T-helper 22 cell (primary cell): ENCODE measurements at places on chromosomes 13 and 19.

DNA sequence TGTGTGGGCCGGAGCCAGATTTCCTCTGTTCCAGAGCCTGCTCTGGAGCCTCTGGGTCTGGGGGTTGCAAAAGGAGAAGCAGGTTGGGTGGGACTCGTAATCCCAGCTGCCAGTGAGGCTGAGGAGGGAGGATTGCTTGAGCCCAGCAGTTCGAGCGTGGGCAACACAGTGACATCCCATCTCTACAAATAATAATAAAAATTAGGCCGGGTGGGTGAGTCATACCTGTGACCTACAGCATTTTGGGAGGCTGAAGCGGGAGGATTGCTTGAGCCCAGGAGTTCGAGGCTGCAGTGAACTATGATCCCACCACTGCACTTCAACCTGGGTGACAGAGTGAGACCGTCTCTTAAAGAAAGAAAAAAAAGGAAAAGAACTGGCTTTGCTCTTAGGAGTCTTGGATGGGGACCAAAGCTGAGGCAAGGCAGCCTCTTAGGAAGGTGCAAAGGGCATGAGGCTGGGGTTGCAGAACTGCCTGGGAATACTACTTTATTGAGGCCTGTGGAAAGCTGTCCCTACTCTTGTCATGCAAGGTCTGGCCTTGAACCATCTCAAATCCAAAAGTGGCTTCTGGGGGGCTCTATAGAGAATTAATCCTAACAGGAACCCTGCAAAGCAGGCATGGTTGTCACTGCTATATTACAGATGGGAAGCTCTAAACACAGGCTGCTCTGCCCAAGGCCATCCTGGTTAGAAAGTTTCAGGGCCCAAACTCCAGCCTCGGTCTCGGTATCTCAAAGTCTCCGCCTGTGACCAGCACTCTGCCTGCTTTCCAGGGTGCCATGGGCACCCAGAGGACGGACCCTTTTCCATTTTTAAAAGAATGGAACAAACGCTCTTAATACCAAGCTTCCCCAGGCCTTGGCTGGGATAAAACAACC lies 880 bp upstream of the C19orf12 start:
- DNase-seq, result no peak

DNA sequence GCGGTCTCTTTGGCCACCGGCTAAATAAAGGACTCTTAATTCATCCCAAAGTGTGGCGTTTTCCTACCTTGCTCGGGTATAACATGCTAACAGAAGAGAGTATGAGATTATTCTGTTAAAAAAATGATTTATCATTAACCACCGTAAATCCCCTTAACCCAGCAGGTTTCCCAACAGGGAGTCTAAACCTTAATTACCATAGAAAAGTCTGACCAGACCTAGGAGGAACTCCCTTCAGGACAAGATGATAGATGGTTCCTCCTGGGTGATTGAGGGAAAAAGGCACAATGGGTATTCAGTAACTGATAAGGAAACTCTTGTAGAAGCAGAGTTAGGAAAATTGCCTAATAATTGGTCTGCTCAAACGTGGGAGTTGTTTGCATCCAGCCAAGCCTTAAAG lies 193.7 kb downstream of the ZNF737 start:
- no peak for DNase-seq

GRCh38 chr19:39982883-39983282 lies 11.9 kb downstream of the PSMC4 start:
- no peak for DNase-seq

DNA sequence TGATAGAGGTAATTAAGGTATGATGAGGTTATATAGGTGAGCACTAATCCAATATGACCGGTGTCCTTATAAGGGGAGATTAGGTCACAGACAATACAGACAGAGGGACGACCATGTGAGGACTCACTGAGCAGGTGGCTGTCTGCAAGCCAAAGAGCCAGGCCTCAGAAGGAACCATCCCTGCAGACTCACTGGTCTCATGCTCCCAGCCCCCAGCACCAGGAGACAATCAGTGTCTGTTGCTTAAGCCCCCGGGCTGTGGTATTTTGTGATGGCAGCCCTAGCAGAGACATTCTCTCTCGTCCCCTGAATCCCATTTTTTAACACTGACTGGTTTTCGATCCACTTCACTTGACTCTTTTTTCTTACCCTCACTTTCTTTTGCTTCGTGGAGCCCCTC lies 51.9 kb upstream of the PABPC3 start:
- no peak for DNase-seq

- DNase-seq, result no peak
Observed at GRCh38 chr13:27599845-27600553, 20.3 kb downstream of the LNX2 start.

DNA sequence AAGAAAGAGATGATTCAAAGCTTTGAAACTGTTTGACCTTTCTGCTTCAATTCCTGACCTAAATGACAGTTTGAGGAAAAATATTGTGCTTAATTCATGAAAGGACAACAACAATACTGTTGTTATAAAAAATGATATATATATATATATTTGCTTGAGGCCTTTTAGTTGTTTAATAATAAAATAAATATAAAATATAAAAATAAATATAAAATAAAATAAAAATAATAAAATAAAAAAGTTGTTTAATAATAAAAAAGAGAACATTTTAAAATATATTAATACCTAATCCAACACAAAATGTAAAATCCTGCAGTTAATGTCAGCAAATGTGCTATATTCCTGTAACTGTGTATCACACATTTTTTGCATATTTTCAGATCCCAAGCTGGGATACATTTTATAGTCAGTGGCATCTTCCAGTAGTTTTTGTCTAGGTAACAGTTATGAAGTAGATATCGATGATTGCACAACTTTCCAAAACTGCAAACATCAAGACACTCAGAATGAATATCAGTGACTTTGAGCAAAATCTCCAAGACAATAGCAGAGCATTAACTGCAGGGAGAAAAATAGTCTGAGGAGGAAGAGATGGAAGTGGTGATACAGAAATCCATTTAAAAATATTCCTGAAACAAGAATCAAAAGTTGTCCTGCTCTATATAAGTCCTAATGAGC lies 375.5 kb upstream of the KLHL1 start:
- DNase-seq, result no peak

- DNase-seq, result no peak
Observed at GRCh38 chr19:4506449-4507149, 11.7 kb downstream of the PLIN4 start.

- DNase-seq, result no peak
Observed at GRCh38 chr13:49443357-49443703, 534 bp downstream of the CAB39L start.

DNA sequence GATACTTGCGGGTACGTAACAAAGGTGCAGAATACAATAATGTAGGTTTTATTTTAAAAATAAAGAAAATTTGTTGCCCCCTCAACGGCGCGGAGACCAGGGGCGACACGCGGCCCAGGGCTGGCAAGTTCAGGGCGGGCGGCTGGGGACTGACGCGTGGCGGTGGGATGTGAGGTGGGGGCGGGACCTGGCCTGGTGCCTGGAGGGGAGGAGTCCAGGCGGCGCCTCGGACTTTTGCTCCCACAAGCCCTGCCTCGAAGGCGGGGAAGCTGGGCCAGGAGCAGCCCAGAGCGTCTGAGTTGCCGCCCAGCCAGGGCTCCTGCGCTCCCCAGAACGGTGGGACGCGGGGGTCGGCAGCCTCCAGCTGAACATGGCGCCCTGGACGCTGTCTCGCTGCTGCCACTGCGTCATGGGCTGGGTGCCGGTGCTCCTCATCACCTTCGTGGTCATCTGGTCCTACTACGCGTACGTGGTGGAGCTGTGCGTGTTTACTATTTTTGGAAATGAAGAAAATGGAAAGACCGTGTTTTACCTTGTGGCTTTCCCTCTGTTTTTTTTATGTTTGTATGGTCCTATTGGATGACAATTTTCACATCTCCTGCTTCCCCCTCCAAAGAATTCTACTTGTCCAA lies 1122.8 kb upstream of the ATXN8OS start:
- no peak for DNase-seq

- no peak for DNase-seq
Observed at GRCh38 chr13:33860526-33860925, 42.6 kb downstream of the RFC3 start.

GRCh38 chr19:44719262-44719701 lies 20.3 kb downstream of the CEACAM16 start:
- DNase-seq, result no peak

GRCh38 chr19:20321139-20321763 lies 154.2 kb downstream of the ZNF486 start:
- DNase-seq, result no peak
